ENCODE measurements at places on chromosomes 4 and X.

DNA sequence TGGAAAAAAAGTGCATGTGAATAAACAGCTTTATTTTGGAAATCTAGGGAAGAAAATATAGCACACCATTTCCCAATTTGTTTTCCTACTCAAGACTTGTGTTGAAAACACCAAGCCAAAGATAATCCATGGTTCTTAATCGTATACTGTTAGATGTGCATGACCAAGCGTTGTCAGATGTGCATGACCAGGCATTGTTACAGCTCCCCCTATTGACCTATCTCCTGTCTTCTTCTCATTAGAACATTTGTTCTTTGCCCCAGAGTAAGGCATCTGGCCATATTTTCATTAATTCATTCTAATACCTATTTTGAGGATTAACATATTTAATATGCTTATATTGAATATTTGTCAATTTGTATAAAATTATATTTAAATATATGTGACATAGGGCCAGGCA, 14.4 kb upstream of the VCX start:
- no peak for DNase-seq

GRCh38 chrX:53279296-53280237, 1.8 kb downstream of the IQSEC2 start:
- no peak for DNase-seq

DNA sequence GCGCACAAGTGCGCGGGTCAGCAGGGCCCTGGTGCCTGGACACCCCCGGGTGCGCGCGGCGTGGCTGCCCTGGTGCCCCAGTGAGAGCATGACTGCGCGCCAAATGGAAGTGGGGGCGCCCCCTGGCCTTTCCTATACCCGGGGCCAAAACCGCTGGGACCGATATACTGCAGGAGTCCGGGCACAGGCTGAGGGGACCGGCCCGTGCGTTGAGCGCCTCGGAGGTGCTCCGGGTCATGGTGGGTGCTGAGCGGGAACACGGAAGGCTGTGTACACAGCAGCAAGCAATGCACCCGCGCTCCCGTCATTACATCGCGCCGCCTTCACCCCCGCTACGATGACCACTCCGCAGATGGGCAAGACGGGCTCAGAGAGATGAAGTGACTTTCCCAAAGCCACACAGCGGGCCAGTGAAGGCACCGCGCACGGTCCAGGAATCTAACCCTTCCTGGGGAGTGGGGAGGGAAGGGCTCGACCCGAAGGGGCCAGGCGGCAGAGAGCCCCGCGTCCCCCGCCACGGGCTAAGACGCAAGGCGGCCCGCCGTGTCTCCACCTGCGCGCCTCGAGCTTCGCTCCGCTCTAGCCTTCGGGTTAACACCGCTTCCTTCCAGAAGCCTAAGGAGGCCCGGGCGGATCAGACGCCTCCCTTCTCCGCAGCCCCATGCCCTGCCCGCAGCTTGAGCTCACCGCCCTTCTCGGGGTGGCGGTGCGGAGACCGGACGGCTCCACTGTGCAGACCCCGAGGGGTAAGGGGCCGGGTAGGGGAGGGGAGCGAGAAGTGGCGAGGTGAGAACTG, 11.3 kb downstream of the HMX1 start:
- DNase-seq, result no peak

DNA sequence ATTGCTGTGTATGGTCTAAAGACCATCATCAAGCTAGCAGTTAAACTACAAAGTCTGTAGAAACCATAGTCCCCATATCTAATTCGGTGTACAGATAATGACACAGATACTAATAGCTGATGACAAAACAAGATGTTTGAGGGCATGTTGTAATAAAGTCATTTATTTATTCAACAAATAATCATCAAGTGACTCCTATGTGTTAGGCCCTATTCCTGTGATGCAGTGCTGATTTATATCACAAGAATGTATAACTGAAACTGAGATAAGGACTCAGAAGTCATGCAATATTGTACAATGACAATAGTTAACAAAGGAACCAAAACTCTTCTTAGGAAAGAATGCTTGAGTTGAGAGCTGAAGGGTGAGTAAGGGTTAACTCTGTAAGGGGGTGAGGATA, 315.0 kb upstream of the NR3C2 start:
- DNase-seq, result no peak

DNA sequence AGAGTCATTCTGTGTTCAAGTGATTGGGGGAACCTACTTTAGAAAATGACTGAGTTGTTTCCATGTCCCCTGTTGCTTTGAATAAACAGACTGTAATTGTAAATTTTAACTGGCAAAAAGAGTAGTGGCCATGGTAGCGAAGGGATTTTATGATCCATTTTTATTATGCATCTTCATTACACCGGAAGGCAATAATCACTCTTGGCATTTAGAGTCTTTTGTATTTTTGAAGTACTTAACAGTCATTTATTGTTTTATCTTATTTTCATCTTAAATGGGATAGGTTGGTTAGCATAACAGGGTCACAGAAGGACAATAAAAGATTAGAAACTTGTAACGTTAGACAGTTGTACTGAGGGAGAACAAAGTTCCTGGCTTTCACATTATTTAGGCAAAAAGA, 11.0 kb upstream of the OTC start:
- DNase-seq, result no peak

DNA sequence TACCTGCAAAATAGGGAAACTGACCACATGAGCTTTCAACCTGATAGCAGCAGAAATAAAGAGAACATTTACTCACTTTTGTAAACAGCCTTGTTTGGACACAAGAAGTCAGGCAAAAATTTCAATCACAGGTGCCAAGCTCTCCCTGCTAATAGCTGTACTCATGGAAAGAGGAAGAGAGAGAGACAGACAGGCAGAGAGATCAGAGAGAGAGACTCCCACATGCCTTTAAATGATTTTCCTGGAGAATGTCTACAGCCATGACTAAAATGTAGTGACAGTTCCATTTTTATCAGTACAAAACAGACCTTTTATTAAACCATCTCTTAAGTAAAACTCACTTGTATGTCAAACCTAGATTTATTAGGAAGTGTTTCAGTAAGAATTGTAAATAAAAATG, 752.9 kb downstream of the TRAM1L1 start:
- no peak for DNase-seq

- DNase-seq, result no peak
Observed at GRCh38 chr4:17057035-17057434, 158.6 kb upstream of the LDB2 start.

DNA sequence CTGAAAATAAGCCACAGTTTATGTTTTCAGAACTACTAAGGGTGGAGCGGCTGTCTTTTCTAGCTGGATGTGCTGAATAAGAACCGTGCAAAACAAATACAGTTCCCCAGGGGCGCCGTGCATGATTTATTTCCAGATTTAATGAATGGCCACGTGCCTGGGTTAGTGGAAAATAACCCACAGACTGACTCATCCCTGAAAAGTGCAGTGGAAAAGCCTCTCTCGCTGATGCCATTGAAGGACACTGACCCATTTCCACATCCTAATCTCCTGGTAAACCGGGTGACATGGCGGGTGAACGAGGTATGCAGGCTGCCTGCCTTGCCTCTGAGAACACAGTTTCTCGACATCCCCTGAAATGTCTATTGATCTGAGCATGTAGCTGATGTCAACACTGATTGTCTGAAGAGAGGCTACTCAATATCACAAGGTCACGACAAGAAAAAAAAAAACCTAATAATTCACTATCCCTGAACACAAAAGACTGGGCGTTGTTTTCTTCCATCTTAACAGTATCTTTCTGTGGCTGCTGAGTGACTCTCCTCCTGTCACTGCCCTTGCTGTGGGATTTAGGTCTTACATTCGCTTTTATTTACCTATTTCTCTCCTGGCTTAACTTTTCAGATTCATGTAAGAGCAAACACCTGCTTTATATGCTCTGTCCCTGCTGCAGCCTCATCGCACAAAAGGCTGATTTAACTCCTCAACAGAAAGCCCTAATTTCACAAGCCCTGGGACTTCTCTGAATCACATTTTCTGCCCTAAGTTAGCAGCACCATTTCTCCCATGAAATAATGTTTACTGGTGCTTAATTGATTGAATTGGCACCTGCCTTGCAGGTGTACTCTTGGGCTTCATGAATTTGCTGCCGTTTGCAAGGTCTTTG, 76.9 kb upstream of the SCOC start:
- DNase-seq, result peak; percentile 91

DNA sequence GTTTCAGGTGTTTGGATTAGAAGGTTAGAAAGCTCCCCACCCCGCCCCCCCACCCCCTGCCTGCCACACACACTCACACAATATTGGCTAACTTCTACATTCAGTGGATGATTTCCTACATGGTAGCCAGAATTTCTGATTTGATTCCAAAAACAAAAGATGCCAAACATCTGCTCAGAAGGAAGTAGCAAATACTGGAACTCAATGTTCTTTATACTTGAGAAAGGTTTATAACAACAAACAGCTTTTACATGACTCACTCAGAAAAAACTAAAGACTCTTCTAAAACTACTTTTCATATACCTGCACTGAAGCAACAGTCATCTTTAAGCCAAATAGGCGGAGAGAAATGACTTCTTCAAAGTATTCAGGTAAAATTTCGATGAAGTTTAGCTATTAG, 750.5 kb upstream of the POU3F4 start:
- DNase-seq, result no peak

GRCh38 chrX:37455381-37455780, 106.2 kb downstream of the PRRG1 start:
- no peak for DNase-seq

- peak; percentile 8 for DNase-seq
Observed at GRCh38 chr4:89914609-89915550, 20.2 kb downstream of the MMRN1 start.

DNA sequence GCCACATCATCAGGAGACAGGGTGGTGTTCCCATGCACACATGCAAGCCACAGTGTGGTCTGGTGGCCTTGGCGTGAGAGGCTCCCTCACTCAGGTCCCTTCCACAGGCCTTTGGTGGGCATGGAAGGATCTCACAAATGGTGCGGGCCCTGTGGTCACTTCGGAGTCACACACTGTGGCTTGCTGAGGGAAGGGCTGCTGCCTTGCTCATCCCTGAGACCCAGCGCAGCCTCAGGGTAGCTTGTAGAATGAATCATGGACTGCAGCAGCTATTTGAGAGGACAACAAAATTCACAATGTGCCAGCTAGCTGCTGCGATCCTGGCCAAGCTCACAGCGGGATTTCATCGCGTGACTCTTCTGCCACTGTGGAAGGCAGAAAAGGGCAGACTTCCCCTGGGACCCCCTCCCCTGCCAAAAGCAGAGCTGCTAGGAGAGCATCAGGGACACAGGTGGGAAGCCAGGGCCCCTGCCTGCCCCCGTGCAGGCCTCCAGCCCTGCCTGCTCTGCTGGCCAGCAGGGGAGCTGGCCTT, 106.4 kb downstream of the ABLIM2 start:
- DNase-seq, result no peak

DNA sequence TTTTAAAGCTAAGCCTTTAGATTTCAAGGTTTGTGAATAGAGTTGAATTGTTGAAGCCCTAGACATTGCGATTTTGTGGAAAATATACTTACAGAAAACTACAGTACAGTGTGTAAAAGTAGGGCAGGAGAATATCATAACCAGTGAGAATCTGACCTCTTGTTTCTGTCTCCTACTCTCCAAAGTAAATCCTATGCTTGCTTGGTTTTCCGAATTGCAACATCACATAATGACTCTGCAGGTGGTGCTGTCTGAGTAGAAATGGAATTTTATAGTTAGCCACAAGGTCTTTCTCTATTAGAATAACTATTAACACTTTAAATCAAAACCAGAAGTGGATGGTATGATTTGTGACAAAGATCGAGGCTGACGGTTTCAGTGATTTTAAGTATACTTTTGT, 505.6 kb downstream of the RAPGEF2 start:
- no peak for DNase-seq

DNA sequence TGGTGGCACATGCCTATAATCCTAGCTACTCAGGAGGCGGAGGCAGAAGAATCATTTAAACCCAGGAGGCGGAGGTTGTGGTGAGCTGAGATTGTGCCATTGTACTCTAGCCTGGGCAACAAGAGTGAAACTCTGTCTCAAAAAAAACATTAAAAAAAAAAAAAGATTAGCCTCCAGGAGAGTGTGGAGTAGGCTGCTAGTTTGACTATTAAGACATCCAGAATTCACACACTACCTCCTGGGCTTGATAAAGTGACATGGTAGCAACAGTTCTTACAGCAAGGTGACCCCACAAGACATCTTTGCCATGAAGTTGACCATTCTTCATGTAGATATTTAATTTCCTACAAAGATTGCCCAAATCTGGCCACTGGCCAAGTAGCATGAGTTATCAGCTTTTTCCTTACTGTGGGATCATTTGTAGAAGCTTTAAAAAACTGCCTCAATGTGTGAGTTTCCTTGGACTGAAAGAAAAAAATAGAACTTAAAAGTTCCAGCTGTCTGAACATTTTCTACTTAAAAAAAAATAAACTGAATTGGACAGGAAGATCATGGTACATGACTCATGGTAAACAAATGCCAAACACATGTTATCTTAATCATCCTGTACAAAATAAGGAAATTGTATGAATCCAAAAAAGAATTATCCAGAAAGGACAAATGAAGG, 35.3 kb upstream of the SPRY1 start:
- no peak for DNase-seq

GRCh38 chr4:97942951-97943350, 200.3 kb downstream of the STPG2 start:
- DNase-seq, result no peak

DNA sequence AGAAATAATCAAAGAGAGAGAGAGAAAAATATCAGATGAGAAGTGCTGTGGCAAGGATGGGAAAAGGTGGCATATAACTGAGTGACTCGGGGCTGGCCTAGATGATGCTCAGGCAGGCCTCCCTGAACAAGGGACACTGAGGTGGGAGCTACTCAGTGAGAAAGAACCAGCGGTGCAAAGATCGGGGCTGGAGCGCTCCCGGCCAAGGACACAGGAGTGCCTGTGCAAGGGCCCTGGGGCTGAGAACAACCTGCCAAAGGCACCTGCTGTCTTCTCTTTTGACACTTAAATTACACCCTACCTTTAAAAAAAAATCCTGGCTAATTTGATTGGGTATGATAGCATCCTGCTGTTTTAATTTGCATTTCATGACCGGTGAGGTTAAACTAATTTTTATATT, 77.7 kb upstream of the C4orf50 start:
- DNase-seq, result no peak

DNA sequence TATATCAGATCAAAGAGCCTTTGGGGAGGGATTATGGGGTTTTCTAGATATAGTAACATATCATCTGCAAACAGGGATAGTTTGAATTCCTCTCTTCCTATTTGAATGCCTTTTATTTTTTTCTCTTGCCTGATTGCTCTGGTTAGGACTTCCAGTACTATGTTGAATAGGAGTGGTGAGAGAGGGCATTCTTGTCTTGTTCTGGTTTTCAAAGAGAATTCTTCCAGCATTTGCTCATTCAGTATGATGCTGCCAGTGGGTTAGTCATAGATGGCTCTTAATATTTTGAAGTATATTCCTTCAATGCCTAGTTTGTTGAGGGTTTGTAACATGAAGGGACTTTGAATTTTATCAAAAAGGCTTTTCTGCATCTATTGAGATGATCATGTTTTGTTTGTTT, 25.6 kb upstream of the ABCB7 start:
- DNase-seq, result no peak

GRCh38 chr4:165175879-165176278, 31.5 kb upstream of the KLHL2 start:
- no peak for DNase-seq

- DNase-seq, result no peak
Observed at GRCh38 chr4:140865253-140866217, 109.3 kb upstream of the TBC1D9 start.

GRCh38 chrX:139023531-139023930, 312.0 kb upstream of the FGF13 start:
- no peak for DNase-seq

- no peak for DNase-seq
Observed at GRCh38 chrX:20499763-20500162, 233.1 kb upstream of the RPS6KA3 start.

Measured in NCI-H1092 treated with DMSO at 0.1 percent for 48 hours (cell line).